NCI-H1436 treated with DMSO at 0.1 percent for 48 hours (cell line): ENCODE measurements at places on chromosomes 2 and 18.

GRCh38 chr2:224532931-224533330 is 52.2 kb downstream of the CUL3 start:
- no peak for DNase-seq

DNA sequence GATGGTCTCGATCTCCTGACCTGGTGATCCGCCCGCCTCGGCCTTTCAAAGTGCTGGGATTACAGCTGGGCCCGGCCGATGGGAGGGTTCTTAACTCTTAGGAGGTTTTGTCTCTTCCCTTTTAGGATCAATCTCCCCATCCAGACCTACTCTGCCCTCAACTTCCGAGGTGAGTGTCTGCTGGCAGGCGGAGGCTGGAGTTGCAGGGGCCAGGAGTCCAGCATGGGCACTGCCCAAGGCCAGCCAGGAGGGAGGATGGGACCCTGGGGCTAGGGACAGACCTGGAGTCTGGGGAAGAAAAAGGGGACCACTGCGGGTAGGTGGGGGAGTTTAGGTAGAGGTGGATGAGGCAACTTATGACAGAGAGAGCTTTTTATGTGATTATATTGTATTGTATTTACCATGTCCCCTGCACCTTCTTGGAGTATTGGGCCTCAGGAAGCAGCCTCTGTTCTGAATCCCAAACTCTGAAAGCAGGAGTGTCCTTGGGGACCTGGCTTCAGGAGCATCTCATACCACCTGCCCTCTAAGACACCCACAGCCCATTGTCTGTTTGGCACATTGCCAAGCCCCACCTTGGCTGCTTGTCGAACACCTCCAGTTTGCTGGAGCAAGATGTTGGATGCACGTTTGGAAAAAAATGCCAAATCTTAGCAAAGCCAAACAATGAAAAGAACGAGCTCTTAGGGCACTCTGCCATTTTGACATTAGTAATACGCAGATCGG is 5.6 kb downstream of the DES start:
- no peak for DNase-seq

GRCh38 chr2:109080109-109080508 is 48.9 kb upstream of the SH3RF3 start:
- DNase-seq = no peak

GRCh38 chr2:183035954-183036669 is 2.1 kb downstream of the NCKAP1 start:
- DNase-seq = no peak

DNA sequence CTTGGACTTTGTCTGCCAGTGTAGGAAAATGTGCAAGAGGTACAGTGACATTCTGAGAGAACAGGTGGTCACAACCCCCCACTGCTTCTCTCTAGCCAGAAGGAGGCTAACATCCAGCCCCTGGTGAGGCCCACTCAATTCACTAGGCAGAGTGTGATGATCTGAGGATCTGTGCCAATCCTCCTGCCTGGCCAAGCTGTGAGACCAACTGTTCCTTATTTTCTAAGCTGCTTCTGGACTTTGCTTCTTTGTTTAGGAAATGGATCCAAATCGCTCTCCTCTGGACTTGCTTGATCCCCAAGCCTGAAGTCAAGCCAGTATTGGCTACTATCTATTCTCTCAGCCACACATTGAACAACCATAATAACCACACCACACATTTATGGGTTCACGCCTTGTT is 202.8 kb downstream of the PIK3C3 start:
- DNase-seq = no peak

DNA sequence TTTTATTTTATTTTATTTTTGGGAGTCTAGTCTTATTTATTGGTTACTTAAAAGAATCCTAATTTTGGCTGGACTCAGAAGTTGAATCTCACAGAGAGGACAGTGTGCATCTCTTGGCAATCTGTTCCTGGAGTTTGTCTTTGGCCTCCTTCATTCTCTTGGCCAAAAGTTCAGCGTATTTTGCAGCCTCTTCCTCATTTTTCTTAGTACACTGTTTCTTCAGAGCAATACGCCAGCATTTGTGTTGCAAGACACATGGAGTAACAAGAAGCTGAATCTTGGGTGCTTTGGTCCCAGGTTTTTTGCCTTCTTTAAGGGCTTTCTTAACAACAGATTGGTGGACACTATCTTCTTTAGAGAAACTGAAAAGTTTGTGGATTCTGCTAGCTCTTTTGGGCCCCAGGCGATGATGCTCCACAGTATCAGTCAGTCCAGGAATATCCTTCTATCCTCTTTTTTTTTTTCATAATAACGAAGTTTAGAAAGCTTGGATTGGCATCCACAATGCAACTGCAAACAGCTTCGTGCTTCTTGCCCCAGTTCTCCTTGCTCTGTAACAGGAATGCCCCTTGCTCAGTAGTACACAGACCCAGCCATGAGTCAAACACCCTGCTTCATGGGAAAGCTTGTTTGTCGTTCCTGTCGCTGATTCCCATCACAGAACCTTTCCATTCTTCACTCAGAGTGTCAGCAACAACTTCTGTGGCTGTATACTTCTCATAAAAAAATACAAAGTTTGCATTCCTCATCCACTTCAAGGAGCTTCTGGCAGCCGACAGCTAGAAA is 34.8 kb upstream of the RFX8 start:
- no peak for DNase-seq

DNA sequence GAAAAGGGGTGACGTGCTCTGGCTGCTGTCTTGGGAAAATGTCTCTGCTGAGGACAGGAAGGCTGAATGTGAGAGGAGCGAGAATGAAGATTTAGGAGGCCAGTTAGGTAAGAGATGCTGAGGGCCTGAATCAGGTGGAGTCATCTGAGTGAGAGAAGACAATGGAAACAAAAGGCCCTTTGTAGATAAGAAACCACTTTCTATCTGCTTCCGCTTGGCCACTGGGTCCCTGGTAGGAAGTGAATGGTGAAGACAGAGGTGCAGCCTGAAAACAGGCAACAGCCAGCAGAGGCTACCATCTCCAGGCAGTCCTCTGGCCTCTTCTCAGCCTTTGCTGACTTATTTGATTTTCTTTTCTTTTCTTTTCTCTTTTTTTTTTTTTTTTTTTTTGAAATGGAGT is 374.0 kb upstream of the SLC14A2 start:
- no peak for DNase-seq

- DNase-seq = no peak
These were observed 338.0 kb downstream of the TNS1 start for GRCh38 chr2:217664761-217665160.

DNA sequence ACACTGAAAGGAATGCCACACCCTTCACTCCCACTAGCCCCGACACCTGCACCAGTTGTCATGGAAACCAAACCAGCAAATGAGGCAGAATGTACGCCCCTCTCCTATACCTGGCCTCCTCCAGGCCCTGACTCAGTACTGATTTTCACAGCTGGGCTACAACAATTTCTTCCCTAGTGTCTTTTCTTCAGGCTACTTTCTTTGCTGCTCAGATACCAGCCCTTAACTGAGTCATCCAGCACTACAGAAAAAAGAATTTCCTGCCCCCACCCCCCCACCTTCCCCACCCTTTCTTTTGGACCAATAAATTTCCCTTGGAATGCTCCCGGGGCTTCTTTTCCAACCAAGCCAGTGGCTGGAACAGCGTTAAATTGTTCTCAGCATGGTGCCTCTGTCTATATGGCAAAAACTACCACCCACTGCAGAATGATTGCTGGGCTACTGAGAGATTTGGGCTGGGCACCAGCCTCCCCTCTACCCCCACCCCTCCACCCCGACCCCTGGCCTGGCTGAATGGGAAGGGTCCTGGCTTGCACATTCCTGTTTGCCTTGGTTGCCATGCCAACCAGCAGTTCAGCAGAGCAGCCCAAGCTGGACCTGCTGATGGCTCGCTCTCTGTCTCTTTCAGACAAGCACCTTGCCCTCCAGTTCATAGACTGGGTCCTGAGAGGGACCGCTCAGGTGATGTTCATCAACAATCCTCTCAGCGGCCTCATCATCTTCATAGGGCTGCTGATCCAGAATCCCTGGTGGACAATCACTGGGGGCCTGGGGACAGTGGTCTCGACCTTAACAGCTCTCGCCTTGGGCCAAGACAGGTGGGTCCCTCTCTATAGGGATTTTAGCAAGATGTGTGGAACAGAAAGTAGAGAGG is 11.3 kb downstream of the SLC14A2 start:
- no peak for DNase-seq

- no peak for DNase-seq
These were observed 286.6 kb downstream of the ZEB2 start for GRCh38 chr2:144233317-144233716.

DNA sequence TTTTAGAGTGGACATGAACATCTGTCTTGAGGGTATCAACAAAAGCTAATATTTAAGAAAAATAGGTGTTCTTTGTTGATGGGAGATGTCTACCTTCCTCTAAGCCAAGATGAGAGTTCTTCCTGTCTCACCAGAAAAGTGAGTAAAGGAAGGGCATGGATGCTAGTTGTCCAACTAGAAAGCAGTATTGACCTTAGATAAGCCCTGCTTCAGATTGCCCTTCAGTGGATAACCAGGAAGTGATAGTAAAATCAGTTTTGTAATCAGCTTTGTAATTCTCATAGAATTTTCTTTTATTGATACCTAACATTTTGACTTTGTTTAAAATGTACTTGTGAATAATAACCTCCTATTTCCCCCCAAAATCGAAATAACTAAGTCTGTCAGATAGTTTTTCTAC is 134.7 kb downstream of the ZNF407 start:
- DNase-seq = no peak

- no peak for DNase-seq
These were observed 61.7 kb downstream of the SMAD2 start for GRCh38 chr18:47868744-47869143.

DNA sequence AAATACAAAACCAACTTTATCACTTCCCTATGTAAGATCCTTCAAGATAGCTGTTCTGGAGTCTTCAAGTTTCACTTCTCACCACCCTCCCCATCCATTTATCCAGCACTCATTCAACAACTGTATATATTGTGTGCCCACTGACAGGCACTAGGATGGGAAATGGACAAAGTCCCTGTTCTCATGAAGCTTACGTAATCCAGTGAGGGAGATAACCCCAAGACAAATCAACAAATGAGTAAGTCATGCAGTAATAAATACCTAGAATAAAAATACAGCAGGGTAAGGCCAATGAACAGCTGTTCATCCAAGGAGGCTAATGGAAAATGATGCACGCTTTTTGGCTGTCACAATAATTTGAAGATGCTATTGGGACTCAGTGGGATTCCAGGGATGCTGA is 133.8 kb downstream of the MEMO1 start:
- no peak for DNase-seq

- DNase-seq = no peak
These were observed 7.9 kb downstream of the TMEM198 start for GRCh38 chr2:219551441-219552381.

GRCh38 chr2:239561446-239562001 is 160.7 kb upstream of the HDAC4 start:
- no peak for DNase-seq

- no peak for DNase-seq
These were observed 548.2 kb downstream of the CBLN2 start for GRCh38 chr18:71995904-71996465.

DNA sequence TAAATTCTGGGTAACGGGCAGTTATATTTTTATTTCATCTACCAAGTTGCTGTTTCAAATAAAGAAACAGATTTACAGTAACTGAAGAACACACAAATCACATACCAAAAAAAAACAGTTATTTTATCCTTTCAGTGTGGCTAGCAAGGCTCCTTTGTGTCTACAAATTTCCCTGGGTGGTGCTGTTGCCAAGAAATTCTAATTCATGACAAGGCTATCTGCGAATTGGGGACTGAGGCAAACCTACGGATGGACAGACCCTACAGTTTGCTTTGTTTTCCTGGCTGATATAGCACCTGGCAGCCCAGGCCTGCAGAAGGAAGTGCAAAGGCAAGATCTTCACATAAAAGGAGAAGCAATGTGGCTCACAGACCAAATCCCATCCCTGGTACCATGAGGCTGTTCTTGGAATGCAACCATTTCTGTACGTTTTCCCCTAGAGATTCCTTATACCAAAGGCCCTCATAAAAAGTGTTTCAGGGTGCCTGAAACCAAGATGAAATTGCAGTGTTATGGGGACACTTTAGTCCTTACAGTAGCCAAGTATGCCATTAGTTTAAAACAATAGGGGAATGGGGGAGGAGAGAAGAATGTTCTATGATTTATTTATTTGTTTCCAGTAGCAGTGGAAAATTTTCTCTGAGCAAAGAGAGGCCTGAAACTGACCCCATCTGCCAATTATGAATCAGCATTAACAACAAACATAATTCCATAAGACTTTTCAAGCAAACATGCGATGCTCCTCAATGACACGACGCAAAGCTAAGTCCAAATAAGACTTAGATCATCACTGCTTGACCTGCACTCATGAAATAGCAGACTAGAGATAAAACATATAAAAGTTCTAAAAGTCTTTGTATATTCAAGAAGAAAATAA is 4.3 kb downstream of the KLF7 start:
- DNase-seq = no peak

- no peak for DNase-seq
These were observed 28.9 kb upstream of the NT5DC4 start for GRCh38 chr2:112691881-112692281.

- no peak for DNase-seq
These were observed 167.8 kb upstream of the HAAO start for GRCh38 chr2:42960002-42960841.

DNA sequence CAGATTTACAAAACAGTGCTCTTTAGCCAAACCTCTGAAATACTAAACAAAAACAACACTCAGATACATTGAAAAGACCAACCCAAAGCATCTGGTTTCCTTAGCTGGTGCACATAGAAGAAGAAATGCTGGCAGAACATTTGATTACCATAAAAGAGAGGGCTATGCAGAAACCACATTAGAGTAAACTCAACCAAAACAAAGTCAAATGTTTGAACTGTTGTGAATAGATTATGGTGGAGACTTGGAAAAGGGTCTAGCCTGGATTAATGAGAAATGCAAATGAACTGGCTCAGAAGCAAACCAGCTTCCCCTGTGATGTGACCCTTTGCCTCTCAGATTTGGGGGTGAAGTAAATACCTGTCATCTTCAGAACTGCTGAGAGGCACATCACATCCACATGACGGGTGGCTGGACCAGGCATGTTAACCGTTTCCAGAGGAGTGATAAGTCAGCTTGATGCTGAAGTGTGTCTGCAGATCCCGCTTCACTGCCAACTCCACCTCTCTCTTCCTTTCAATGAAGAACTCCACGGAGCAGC is 153.0 kb downstream of the NRP2 start:
- no peak for DNase-seq

DNA sequence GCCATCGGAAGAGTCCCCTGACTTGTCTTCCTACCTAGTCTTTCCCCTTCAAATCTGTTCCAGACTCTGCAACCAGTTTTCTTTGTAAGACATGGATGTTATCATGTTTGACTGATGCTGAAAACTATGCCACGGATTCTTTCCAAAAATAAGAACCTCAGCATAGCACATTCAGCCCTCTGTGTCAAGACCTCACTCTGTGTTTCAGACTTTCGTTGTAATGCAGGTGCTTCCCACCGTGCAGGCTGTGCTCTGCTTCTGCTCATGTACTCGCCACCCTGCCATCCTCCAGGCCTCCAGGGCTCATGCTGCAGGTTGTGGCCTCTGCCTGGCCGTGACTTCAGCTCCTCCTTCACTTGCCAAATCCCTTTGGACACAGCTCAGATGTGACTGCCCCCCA is 347.0 kb upstream of the RAB12 start:
- DNase-seq = no peak

- DNase-seq = no peak
These were observed 92.5 kb upstream of the EML6 start for GRCh38 chr2:54630858-54631497.
